ENCODE measurements at places on chromosomes 16 and 17.

GRCh38 chr16:9885876-9886275, 296.4 kb downstream of the GRIN2A start:
- no peak for DNase-seq

- DNase-seq = no peak
Observed at GRCh38 chr17:16820161-16820877, 130.3 kb downstream of the CCDC144A start.

DNA sequence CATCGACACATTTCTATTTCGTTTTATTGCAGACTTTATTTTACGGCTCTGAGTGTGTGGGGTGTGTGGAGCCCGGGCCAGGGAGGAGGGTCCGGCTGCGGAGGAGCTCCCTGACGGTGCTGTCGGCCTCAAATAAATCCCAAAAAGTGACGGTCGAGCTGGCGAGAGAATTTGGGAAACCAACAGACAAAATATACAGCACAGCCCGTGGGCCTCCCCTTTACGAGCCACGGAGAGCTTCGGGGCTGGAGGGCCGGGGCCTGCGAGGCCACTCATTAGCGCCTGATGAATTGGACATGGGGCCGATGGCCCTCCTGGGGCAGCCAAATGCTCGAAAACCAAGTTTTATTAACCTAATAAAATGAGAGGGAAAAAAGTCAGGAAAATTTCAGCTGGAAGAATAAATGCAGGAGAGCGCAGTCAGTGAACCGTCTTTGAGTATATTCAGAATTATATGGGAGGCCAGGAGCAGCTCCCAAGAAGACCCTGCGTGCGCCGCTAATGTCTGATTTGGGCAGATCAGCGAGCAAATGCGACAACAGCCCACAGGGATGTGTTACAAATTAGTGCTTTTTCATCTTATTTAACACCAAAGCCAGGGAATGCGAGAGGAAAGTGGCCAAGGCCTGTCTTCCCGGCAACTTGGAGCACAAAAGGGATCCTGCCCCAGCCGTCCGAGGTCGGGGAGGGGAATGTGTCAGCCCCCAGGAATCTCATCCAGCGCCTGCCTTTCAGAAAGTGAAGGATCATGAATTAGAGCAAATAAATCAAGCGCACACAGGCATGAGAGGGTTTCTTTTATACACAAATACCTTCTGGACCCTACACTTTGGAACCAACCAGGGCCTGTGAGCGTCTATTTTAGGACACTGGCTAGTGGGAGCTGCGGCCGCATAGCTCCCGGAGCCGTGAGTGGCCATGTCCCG, 249.1 kb downstream of the C16orf95 start:
- DNase-seq = no peak

- no peak for DNase-seq
Observed at GRCh38 chr17:72270273-72270924, 149.6 kb downstream of the SOX9 start.

- no peak for DNase-seq
Observed at GRCh38 chr16:69381231-69381630, 4.6 kb downstream of the TERF2 start.

- no peak for DNase-seq
Observed at GRCh38 chr16:78675312-78675711, 575.9 kb downstream of the WWOX start.

GRCh38 chr16:2398520-2398919, 30.7 kb upstream of the CCNF start:
- no peak for DNase-seq

DNA sequence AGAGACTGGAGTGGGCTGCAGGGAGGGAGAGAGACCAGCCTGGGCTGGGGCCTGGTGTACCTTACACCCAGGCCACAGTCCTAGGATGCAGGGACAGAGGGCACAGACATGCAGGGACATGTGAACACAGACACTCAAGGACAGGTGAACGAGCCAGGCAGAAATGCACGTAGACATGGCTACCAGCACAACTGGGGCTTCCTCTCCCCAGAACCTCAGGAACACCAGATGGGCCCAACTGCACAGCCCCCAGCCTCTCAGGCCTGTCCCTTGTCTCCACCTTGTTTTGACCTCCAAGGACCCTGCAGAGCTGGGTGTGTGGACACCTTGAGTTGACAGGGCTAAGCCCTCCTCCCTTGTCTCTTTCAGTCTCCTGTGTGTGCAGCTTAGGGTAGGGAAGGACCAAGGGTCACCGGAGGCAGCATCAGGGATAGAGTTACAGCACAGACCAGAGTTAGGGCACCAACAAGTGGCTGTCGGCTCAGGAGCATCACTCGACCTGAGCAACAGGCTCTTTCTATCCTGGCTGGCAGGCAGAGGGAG, 9.2 kb downstream of the SEZ6 start:
- DNase-seq = no peak

- no peak for DNase-seq
Observed at GRCh38 chr17:36879624-36880131, 57.6 kb upstream of the LHX1 start.

GRCh38 chr17:58677194-58677880, 14.5 kb downstream of the TEX14 start:
- no peak for DNase-seq

GRCh38 chr17:41967141-41967920, 736 bp downstream of the CNP start:
- DNase-seq = peak; percentile 32

DNA sequence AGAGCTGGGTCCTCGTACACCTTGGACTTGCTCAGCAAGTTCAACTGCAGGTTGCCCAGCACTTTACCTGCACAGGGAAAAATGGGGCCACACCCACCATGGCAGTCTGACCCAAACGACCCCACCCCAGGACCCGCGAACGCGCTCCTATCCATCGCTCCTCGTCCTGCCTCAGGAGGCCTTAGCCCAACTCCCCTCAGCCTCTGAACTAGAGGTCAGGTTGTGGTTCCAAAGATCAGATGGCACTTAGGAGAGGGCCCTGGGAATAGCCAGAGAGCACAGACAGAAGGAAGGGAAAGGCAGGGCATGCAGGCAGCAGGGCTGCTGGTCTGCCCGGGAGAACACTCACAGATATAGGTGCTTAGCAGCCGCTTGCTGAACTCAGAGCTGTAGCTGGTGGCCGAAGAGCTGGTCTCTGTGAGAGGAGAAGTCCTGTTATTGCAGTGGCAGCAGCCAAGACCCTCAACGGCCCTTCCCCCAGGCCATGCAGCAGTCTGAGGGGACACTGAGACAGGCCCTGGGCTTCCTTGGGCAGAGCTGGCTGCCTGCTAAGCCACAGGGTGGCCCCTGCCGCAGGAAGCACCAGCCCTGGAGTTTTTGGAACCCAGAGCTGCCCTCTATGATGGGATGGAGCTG, 6.9 kb downstream of the ZACN start:
- no peak for DNase-seq

GRCh38 chr17:81509972-81510784, 2.4 kb downstream of the ACTG1 start:
- DNase-seq = no peak

DNA sequence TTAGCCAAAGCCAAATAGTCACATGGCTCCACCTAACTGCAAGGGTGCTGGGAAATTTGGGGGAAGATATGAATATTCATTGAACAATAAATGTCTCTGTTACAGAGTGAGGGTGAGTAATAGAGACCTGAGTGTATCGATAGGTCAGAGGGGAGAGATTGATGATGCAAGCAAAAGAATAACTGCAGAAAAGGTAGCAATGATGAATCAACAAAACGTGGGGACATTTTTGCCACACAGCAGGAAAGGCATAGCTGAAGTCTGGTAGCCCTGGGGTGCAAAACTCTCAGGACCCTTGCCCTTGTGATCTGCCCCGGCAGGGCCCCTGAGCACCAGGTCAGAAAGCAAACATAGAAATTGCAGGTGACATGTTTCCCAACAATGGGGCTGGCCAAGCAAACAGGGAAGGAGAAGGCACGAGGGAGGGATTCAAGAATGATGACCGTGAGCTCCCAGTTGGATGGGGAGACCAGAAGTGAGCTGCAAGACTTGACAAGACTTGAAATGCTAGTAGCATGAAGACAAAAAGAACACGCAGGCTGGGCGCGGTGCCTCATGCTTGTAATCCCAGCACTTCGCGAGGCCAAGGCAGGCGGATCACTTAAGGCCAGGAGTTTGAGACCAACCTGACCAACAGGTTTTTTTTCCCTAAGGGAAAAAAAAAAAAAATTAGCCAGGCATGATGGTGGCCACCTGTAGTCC, 12.7 kb upstream of the HERPUD1 start:
- no peak for DNase-seq

GRCh38 chr17:76816590-76817135, 51.5 kb upstream of the MGAT5B start:
- DNase-seq = peak; percentile 64

GRCh38 chr16:87734644-87735043, 31.1 kb downstream of the KLHDC4 start:
- DNase-seq = no peak

DNA sequence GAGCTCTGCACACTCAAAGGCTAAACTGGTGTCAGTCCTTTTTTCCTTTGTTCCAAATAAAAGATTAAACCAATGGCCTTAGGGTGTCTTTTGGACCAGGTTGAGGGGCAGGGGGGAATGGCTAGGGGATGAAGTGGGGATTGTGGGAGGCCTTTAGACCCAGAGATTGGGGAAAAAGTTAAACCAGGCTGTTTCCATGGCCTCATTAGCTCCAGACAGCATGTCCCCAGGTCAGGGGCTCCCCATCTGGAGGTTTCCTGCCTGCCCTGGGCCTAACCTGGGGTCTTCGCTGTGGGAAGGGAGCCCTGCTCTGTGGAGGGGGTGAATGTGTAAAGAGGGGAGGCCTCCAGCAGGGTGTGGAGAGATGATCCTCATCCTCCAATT, 10.3 kb downstream of the FKBP10 start:
- no peak for DNase-seq

DNA sequence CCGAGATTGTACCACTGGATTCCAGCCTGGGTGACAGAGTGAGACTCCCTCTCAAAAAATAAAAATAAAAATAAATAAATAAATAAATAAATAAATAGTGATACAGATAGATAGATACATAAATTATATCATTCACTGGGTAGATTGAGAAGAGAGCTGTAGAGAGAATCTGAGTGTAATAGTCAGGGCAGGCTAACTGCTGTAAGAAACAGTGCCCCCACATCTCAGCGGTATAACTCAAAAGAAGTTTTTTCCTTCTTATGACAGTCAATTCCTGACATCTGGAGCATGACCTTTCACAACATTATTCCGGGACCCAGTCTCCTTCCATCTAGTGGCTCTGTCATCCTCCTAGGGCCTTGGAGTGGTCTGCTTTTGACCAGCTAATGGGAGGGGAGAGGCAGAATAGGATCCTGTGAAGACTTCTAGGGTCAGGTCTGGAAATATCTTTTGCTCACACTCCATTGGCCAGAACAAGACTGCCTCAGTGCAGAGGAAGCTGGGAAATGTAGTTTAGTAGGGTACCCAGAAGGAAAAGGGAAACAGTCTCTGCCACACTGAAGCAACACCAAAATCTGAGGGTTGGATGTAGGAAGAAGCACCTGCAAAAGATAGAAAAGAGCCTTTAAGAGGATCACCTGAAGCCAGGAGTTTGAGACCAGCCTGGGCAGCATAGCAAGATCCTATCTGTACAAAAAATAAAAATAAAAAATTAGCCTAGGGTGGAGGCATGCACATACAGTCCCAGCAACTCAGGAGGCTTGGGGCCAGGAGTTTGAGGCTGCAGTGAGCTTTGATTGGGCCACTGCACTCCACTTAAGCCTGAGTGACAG, 3.0 kb upstream of the QPRT start:
- peak; percentile 45 for DNase-seq

DNA sequence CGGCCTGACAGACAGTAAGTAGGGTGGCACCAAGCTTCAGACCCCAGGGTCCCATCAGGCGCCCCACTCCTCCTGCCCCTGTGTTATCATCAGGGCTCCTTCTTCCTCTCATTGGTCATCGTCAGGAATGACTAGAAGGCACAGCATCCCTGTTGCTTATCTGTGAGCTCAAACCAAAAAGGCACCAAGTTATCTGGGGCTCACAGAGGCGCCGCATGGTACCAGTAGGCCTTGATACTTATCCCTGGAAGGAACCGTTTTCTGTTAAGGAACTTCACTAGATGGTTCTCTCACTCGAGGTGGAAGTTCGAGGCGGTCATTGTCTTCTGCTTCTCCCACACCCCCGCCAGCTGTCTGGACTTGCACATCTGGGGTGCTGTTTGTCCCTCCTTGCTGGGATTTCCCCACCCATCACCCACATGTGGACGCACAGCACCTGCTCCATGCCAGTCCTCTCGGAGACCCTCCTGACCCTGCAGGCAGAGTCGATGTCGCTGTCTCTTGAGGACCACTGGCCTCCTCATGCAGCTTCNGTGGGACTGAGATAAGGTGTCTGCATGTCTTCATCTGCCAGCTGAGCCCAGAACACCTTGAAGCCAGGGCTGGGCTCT, 52.1 kb downstream of the METRNL start:
- no peak for DNase-seq

- DNase-seq = no peak
Observed at GRCh38 chr17:43641416-43641815, 20.3 kb downstream of the MEOX1 start.

GRCh38 chr16:73092236-73092781, 44.4 kb upstream of the ZFHX3 start:
- no peak for DNase-seq

GRCh38 chr17:65058593-65058992, 2.1 kb upstream of the GNA13 start:
- no peak for DNase-seq

GRCh38 chr17:13407381-13407780, 194.3 kb downstream of the HS3ST3A1 start:
- peak; percentile 15 for DNase-seq

DNA sequence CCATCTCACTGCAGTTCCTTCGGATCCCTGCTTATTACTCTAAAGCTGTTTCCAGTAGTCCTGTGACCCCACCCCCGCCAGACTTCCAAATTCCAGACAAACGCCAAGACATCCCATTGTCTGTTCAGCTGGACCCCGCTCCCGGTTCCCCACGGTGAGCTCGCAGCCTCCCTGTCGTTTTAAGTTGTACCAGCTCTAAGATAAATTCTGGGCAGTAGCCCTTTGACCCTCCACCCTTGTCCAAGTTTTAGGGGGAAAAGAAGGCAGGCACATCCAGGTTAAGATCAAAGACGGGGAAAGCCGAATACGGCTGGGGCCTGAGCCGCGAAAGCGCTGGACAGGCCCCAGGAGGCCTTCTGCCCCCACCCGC, 589 bp downstream of the ARL6IP1 start:
- DNase-seq = no peak

- peak; percentile 74 for DNase-seq
Observed at GRCh38 chr16:88527186-88527936, 42.8 kb upstream of the ZC3H18 start.

GRCh38 chr16:85676466-85676865, 12.3 kb downstream of the GINS2 start:
- no peak for DNase-seq

DNA sequence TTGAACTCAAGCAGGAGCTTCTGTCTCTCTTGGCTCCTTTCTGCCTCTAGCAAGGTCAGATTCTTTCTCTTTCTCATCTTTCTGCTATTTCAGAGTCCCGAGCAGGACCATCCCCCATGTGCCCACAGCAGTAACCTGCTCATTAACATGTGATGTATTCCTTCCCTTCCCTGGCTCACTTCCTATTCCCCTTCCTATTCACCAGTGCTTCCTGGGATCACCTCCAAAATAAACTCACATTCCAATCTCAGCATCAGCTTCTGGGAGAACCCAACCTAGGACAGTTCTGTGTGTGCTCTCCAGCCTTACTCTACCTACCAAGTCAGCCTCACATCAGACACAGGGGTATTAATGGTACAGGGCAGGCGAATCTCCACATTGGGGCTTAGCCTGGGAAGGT, 546.4 kb upstream of the SALL1 start:
- DNase-seq = no peak

GRCh38 chr17:80962356-80963329, 29.0 kb upstream of the CHMP6 start:
- DNase-seq = no peak

Measured in ACHN (cell line).